Keratinocyte (primary cell): ENCODE measurements at places on chromosomes 4 and X. TPM values are rescaled to one million over a fixed set of nuclear protein-coding genes. Genes with fewer than 3 reads are reported as not detected.

The SHROOM2 gene
- polyA plus RNA-seq = 1.8 to 6.6 TPM (median 3.3 TPM) in 3 replicates

The LUZP4 gene
- polyA plus RNA-seq = not detected in 3 replicates

The NXF2 gene
- polyA plus RNA-seq = not detected in 3 replicates

The FBXO8 gene
- 9.0 to 21.0 TPM (median 16.3 TPM) in 3 replicates for polyA plus RNA-seq

DNA sequence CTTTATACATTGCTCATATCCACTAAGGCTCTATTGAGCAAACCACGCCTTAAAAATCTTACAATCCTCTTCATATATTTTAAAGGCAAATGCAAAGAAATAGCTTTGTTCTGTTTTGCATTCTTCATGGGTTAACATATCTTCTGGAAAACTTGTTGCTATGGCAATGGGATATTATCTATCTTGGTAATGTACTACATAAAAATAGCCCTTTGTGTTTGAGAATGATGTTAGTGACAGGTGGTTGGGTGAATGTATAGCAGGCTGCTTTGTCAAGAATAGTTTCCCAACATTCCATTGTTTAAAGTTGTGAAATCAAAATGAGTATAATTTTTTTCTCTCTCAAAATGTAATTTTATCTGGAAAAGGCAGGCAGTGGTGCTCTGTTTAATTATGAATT, 16.8 kb downstream of the REPS2 start:
- no peaks in the 10 kb centered on the region for H3K27me3 ChIP-seq
- no peak for DNase-seq
- no peak overlapping the region for H3K4me3 ChIP-seq
- no peaks in the 10 kb centered on the region for H3K4me1 ChIP-seq
- no peaks in the 10 kb centered on the region for H3K36me3 ChIP-seq

DNA sequence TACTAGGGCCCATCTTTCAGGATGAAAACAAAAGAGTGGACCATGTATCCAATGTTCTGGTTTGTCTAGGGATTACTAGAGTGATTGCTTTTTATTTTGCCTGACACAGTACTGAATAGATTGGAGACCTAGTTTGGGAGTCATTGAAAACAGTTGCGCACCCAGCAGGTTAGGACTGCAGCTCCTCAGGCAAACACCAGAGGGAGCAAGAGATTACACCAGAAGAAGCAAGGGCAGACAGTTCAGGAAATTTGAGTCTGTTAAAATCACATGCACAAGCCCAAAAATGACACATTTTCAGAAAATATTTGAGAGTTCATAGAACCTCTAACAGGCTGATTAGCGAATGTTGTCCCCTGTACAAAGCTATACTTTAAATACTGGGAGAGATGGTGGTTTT, 55.6 kb downstream of the CYLC1 start:
- DNase-seq = no peak
- H3K4me3 ChIP-seq = no peak overlapping the region
- H3K27ac ChIP-seq = no peak overlapping the region

GRCh38 chrX:10356979-10357378, 200.2 kb downstream of the CLCN4 start:
- no peak for DNase-seq
- peaks cover 3% of the 10 kb centered on the region for H3K4me1 ChIP-seq
- no peaks in the 10 kb centered on the region for H3K27me3 ChIP-seq
- H3K36me3 ChIP-seq = no peaks in the 10 kb centered on the region

DNA sequence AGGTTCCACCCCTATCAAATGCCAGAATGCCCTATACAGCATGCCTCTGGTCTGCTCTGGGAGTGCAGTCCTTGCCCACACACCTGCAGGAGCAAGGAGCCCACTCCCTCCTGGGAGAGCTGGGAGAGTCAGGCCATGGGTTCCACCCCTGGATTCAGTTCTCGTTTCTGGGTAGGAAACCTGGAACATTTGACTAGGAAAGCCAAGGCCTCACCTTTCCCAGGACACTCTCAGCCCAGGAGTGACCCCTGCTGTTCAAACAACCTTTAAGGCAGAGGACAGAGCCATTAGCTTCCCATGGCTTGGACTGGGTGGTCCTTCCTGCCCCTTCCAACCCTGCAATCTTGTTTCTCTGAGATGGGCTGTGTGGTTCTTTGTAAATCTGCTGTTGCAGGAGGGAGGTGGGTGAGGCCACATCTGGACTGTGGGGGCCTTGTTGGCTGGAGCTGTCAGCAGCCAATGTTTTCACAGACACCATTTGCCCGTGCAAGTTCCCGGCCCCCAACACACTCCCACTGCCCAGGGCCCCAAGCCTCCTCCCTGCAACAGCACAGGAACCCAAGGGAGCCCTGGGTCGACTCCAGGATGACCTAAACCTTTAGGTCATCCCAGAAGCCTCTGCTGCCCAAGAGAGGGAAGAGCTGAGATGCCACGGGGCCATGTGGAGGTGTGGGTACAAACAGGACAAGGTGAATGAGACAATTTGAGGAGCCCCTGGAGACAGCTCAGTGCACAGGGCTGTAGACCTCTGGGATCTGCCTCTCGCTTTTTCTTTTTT, 104.4 kb downstream of the PJA1 start:
- H3K27ac ChIP-seq = no peak overlapping the region
- H3K4me3 ChIP-seq = no peak overlapping the region
- DNase-seq = no peak
- H3K27me3 ChIP-seq = no peaks in the 10 kb centered on the region
- no peaks in the 10 kb centered on the region for H3K4me1 ChIP-seq
- no peaks in the 10 kb centered on the region for H3K36me3 ChIP-seq

GRCh38 chr4:575281-576141, 584 bp downstream of the TMEM271 start:
- no peak overlapping the region for H3K27ac ChIP-seq
- no peaks in the 10 kb centered on the region for H3K36me3 ChIP-seq
- H3K27me3 ChIP-seq = peaks cover 80% of the 10 kb centered on the region
- H3K4me3 ChIP-seq = no peak overlapping the region
- H3K4me1 ChIP-seq = peaks cover 10% of the 10 kb centered on the region

- DNase-seq = no peak
- H3K4me3 ChIP-seq = no peak overlapping the region
- no peaks in the 10 kb centered on the region for H3K4me1 ChIP-seq
Observed at GRCh38 chr4:17664755-17665154, 50.3 kb downstream of the MED28 start.

GRCh38 chr4:101706535-101707057, 83.9 kb upstream of the BANK1 start:
- H3K4me3 ChIP-seq = no peak overlapping the region
- no peaks in the 10 kb centered on the region for H3K27me3 ChIP-seq
- no peak overlapping the region for H3K27ac ChIP-seq
- H3K4me1 ChIP-seq = no peaks in the 10 kb centered on the region
- DNase-seq = no peak

DNA sequence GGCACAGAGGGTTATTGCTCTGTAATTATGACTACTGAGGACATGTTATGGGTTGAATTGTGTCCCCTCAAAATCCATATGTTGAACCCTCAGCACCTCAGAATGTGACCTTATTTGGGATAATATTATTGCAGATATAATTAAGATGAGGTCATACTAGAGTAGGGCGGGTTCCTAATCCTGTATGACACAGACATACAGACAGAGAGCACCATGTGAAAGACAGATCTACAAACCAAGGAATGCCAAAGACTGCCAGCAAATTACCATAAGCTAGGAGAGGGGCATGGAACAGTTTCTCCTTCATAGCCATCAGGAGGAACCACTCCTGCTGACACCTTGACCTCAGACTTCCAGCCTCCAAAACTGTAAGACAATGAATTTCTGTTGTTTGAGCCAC, 115.2 kb upstream of the OTUD4 start:
- H3K27me3 ChIP-seq = no peaks in the 10 kb centered on the region
- peaks cover 8% of the 10 kb centered on the region for H3K4me1 ChIP-seq
- H3K27ac ChIP-seq = no peak overlapping the region
- no peak for DNase-seq
- H3K4me3 ChIP-seq = no peak overlapping the region
